Activated CD8-positive, alpha-beta memory T cell treated with anti-CD3 and anti-CD28 coated beads for 1 hour (primary cell): ENCODE measurements at places on chromosomes 4 and X.

DNA sequence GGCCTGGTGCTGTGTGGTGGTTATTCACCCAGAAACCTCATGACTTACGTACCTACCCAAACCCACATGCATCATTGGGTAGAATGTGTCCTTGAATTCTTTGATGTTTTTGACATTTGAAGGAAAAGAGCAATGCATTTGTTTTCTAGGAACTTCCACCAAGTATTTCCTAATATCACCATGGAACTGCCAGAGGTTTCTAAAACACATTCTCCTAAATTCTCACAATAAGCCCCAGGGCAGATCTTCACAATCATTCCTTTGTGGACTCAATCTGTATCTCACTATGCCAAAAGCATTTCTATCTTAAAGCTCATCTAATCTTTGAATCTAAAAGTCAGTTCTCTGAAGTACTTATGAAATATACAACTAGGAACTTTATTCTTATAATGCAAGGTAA, 8.3 kb upstream of the ODAM start:
- DNase-seq = no peak

DNA sequence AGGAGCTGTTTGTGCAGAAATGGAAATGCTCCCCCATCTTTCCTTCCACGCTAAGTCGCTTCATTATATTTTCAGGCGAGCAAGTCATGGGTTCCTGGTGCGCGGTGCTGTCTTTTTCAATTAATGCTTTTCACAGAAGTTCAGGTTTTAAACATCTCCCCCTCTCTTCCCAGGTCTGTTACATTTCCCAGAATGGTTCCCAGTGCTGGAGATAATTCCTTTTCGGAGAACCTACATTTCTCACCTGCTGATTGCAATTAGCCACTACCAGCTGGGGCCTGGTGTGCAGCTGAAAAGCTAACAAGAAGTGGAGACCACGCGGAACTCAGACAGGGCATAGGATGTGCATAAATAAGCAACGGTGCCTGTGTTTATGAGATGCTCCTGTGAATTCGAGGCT, 217.8 kb downstream of the MID1IP1 start:
- DNase-seq = no peak

- no peak for DNase-seq
Observed at GRCh38 chr4:47831026-47831679, 6.7 kb downstream of the CORIN start.

GRCh38 chrX:93673056-93673868, at the start of gene NAP1L3:
Gene NAP1L3 (minus strand): TSS chrX:93673578. CDS start chrX:93673304, 274 bp downstream.
- DNase-seq = peak; percentile 18

GRCh38 chr4:53307819-53308780, 57.8 kb downstream of the SCFD2 start:
- no peak for DNase-seq

- DNase-seq = no peak
Observed at GRCh38 chr4:160142579-160142978, 1039.7 kb downstream of the RAPGEF2 start.

DNA sequence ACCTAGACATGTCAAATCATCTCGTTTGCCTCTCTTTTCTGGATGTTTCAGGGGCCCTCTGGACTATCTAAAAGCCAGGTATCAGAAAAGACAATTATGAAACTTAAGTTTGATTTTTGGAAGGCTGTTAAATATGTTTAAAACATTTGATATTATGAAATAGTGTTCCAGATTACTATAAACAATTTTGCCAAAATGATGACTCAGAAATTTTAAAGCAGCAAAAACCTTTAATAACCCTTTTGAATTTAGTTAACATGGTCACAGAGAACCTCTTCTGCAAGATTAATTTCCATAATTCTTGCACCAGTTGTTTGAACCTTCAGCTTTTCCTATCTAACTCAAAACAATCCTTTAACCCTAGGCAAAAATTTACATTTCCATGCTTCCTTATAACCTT, 18.8 kb upstream of the FAM47E start:
- DNase-seq = no peak

DNA sequence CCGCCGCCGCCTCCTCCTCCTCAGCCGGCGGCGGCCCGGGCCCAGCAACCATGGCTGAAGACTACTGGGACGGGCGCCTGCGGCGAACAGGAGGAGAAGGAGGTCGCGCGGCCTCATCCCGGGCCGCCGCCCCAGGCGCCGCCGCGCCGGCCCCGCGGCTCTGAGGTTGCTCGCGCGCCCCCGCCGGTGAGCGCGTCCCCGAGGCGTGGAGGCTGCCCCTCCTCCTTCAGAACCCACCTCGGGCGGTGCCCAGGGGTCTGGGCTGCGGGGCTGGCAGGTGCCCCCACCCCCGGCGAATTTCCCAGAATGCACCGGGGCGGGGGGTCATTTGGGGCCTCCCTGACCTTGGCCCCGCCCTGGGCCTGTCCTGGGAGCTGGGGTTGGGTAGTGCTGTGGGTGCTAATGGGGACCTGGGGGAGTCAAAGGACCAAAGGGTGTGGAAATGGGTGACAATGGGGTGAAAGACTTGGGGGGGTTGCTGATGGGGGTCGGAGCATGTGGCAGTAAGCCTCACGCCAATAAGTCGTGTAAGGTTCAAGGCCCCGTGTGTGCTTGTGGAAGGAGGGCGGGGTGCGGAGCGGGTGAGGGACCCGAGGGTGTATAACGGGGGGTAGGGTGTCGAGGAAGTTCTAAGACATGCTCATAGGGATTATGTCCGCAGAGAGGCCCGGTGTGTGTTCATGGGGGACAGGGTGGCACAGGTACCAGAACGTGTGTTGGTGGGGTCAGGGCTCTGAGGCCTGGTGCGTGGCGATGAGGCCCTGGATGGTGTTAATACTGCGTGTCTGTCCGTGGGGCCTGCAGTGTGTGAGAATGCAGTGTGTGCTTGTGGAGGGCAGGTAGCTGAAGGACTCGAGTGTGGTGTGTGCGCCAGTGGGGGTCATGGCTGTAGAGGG, 687 bp downstream of the CDK16 start:
- no peak for DNase-seq

DNA sequence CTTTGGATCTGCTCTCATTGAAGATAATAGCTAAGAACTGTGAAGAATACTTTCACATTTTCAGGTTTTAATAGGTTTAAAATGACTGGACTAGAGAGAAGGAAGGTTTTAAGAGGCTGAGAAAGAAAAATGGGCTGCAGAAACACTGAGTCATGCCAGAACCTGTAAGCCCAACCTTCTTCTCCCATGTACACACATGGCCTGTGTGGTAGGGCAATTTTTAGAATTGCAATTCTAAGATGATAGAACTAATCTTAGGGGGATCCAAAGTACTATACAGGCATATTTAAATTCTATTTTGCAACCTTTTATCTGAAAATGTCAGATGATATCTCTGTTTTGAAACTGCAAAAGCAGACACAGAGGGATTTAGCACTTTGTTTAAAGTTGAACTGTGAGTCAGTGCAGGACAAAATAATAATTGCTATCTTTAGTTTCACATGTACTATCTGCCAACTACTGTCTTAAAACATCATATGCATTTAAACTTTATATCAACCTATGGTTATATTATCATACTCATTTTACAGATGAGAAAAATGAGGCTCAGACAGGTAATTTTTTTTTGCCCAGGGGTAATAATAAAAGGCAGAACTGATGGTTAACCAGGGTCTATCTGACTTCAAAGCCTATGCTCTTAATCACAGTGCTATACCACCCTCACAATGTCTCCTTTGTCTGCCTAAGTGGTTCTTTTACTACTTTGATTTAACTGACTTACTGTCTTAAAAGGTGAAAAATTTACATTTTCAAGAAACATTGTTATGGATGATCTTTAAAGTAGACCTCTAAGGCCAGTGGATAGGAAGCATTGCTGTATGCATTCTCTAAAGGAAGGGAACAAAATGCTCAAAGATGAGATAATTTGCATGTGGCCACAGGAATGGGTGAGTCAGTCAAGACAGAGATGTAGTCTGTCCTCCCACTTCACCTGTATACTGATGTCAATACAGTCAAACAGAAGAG, 4.3 kb downstream of the TMPRSS11E start:
- no peak for DNase-seq

DNA sequence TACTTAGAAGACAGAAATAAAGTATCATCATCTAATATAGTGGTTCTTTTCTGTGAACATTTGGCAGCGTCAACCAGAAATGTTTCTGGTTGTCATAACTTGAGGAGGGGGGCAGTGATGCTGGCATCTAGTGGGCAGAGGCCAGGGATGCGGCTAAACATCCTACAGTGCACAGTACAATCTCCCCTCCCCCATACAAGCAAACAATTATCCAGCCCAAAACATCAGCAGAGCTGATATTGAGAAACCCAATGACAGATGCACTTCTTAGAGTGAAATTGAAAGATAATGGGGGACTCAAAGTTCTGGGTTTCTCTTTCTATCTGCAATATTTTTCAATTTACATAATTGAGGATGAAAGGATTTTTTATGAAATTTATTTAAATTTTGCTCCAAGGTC, 1.9 kb upstream of the EIF1AX start:
- no peak for DNase-seq

DNA sequence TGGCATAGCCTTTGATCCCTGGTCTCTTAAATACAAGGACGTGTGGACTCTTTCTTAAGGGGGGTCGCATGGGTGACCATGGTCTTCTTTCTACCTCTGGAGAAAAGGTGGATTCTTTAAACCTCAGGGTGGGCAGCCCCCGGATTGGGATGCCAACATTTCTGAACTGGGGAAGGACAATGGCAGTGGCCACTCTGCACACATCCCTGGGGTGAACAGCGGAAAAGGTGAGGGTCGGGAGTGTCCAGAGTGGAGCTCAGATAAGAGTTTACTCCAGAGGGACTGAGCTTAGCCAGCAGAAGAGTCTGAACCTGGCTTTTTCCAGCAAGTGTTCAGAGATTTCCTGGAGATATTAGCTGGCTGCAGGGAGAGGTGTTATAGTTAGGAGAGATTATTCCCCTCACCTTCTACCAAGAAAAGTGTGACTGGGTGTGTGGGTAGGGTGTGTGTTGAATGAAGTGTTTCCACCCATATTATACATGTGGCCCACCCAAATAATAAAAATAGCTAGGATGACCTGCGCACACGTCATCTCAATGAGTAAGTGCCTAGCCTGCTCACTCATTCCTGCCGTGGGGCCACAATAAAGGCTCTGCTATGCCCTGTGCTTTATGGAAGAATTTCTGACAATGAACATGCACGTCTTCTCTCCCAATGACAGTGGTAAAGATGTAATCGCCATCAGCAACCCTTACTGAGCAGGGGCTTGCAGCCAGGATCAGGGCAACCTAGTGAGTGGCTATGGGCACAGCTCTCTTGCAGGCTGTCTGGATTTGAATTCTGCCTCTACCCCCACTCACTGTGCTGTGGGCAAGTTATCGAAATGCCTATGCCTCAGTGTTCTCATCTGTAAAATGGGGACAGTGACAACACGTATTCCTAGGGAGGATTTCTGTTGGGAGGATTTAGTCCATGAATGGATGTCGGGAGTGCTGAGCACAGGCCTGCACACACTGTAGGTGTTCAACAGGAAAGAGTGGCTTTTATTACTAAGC, 76.6 kb downstream of the SLC2A9 start:
- no peak for DNase-seq

- no peak for DNase-seq
Observed at GRCh38 chr4:68909385-68909784, 42.2 kb downstream of the UGT2A3 start.

GRCh38 chr4:2963966-2964471, 648 bp downstream of the GRK4 start:
- no peak for DNase-seq

DNA sequence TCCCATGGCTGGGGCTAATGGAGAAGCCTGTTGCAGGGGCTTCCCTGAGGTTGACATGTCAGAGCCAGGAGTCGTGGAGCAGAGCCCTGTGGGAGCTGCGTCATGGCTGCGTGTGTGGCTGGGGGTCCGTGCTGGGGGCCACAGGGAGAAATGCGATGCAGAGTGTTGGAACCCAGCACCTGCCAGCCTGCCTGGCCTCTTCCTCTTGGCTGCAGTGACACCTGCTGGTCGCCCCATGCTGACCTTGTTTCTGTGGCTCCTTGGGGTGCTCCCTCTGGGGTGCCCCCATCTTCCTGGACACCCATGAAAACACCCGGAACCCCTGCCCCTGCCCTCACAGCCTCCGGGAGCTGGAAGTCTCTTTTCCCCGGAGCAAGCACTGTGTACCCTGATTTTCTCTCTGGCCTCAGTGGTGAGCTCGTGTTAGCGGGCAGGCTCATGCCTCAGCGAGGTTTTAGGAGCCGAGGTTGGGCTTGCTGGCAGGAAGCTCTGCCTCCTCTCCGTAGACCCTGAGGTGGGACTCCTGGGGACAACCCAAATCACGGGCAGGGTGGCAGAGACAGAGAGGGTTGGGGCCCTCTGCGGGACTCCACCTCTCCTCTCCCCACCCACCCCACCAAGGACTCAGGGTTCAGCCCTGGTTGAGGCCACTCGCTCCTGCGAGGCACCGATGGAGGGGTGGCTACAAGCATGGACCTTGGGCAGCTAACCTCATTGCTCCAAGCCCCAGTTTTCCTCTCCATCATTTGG, 103.7 kb downstream of the SORCS2 start:
- DNase-seq = no peak

DNA sequence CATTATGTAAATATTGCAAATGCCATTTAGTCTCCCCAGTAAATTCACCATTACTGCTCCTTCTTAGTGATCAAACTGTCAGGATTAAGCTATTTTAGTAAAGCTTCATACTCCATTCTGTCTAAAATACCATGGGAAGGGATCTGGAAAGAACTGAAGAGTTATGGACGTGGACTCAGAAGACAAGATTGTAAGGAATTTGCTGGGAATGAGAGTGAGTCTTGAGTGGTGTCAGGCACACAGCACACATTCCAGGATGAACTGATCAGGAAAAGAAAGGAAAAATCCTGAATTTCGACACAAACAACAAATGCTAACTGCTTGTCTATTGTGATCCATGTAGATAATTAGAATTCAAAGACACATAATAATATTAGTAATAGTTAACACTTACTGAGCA, 311.0 kb downstream of the CENPC start:
- DNase-seq = no peak

- no peak for DNase-seq
Observed at GRCh38 chrX:154329294-154329693, 33.7 kb downstream of the TKTL1 start.

- no peak for DNase-seq
Observed at GRCh38 chr4:1879485-1879884, 8.3 kb downstream of the NSD2 start.

DNA sequence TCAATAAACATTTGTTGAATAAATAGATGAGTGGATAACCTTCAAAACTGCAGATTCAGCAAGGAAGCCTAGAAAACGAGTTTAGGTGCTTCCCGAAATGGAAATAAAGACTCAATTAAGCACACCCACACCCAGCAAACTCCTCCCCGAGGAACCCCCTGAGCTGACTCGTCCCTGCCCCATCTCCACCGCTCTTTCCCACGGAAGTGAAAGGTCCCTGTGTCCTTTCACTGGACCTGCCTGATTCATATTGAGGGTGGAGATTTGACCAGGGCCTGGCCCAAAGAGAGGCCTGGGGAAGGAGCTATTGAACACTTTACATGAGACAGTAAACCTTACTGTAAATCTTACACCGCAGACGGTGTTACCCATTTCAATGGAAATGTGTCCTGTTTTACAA, 129.1 kb downstream of the CPZ start:
- no peak for DNase-seq

GRCh38 chr4:72970756-72971155, 98.8 kb downstream of the COX18 start:
- DNase-seq = no peak
